ENCODE measurements at places on chromosomes 13 and 19.

DNA sequence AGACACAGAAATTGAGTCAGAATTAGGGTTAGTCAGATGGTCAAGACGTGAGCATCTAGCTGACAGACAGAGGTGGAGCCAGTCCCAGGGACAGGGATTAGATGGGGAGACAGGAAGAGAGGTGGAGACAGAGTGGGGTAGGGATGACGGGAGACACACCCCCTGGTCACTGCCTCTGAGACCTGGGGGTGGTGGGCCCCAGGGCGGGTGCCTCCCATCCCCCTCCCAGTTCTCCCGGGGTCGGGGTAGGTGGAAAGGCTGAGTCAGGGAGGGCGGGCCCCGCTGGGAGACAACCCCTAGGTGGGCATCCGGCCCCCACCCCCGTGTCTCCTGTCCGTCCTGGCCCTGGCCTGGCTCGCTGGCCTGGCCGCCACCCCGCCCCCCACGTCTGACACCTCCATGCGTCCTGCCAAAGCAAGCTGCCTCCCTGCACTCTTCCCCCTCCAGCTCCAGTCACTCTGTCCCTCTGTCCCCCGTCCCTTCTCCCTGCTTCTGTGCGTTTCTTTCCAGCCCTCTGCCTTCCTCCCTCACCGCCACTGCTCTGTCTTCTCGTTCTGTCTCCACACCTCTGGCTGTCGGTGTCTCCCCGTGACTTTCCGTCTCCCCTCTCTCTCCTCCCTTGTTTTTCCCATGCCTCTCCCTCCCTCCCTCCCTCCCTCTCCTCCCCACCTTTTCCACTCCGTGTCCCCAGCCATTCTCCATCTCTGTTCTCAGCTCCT, 15.1 kb downstream of the CCDC97 start:
- DNase-seq: no peak

GRCh38 chr13:41286370-41286769, 23.0 kb upstream of the MTRF1 start:
- DNase-seq: no peak

GRCh38 chr19:2198317-2198716, 34.6 kb downstream of the DOT1L start:
- DNase-seq: no peak

DNA sequence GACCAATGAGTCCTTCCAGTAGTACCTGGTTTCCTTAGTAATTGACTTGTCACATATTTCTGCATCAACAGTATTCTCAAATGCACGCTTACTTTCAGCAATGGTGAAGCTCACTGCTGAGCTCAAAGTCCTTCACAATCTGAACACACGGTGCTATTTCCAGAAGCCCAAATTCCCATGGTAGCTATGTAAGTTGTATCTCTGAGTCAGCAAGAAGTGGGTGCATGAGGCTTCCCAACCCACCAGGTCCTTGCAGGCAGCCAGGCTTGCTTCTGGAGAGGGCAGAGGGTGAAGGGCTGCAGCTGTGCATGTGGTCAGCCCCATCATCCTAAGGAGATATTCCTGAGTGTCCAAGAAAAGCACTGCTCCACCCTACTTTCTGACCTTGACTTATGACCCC, 25.7 kb downstream of the COL4A2 start:
- DNase-seq: no peak

GRCh38 chr13:97982286-97982685, 28.8 kb downstream of the IPO5 start:
- DNase-seq: no peak

- no peak for DNase-seq
These were observed 6.5 kb downstream of the TRAPPC5 start for GRCh38 chr19:7687177-7687576.

DNA sequence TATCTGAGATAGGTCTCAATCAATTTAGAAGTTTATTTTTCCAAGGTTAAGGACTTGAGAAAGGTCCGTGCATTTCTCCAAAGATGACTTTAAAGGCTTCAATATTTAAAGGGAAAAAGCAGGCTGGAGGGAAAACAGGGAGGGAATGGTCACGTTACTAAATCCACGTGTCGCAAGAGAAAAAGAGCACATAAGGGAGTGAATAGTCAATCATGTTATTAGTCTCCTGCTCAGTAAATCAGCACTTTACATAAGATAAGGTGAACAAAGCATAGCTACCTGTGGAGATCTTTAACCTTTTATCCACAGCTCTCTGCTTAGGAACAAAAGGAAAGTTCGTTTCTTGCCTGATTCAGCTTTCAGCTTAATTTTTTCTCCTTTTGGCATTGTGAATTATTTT, 31.3 kb upstream of the LSM14A start:
- DNase-seq: no peak

DNA sequence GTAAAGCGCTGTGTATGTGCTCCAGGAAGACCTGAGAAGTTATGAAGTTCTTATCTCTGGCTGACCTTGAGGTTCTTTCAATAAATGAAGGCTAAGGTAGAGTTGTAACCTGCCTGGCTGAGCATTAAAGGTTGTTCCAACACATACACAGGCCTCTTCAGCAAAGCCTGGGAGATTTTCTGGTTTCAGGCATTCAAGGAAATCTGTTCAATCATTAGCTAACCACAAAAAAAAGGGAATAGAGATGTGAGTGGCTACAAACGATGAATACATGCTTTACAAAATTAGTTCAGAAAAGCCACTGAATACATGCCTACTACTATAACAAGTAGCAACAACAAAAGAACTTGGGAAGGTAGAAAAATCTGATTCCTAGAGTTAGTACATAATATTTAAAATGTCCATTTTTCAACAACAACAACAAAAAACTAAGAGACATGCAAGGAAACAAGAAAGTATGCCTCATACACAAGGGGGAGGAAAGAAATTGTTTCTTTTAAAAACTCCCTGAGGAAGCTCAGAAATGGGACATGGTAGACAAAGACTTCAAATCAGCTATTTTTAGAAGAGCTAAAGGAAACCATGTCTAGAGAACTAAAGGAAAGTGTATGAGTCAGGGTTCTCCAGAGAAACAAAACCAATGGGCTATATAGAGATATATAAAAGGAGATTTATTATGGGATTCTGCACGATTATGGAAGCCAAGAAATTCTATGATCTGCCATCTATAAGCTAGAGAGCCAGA, 191.5 kb upstream of the IPO5 start:
- DNase-seq: no peak

GRCh38 chr13:48801255-48801654, 147.5 kb downstream of the CYSLTR2 start:
- DNase-seq: no peak

- no peak for DNase-seq
These were observed 27.3 kb downstream of the TMEM255B start for GRCh38 chr13:113786262-113786841.

DNA sequence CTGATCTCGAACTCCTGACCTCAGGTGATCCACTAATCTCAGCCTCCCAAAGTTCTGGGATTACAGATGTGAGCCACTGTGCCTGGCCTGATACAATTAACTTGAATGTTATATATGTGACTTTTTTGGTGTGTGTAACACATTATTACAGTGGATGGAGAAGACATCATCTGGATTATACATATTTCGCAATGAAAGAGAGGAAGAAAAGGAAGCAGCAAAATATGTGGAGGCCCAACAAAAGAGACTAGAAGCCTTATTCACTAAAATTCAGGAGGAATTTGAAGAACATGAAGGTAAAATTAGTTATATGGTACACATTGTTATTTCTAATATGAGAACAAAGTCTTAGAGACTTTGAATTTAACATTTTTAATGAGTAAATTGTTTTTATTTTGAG, 55.5 kb downstream of the BRCA2 start:
- DNase-seq: no peak

DNA sequence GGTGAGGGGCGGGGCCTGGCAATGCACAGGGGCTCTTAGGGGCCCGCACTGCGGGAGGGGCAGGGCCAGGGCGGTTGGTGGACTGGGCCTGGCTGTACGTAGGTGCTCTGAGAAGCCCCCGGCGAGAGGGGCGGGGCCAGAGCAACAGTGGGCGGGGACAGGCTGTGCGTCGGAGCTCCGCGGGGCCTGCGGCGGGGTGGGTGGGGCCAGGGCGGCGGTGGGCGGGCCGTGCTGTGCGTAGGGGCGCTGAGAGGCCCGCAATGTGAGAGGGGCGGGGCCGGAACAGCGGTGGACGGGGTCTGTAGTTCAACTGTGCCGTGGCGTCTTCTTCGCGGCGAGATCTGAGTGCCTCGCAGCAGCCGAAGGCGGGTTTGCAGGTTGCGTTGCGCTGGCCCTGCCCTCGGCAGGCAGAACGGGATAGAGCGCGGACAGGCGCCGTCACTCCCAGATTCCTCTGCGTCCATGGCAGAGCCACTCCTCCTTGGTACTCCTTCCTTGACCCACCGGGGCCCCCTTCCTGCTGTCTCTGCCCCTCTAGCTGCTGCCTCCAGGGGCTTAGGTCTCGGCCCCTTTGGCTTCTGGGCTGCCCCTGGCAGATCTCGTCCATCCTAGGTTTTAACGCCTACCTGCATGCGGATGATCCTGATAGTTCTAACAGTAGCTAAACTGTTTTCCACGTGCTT, 33.2 kb downstream of the CCNE1 start:
- peak; percentile 96 for DNase-seq

DNA sequence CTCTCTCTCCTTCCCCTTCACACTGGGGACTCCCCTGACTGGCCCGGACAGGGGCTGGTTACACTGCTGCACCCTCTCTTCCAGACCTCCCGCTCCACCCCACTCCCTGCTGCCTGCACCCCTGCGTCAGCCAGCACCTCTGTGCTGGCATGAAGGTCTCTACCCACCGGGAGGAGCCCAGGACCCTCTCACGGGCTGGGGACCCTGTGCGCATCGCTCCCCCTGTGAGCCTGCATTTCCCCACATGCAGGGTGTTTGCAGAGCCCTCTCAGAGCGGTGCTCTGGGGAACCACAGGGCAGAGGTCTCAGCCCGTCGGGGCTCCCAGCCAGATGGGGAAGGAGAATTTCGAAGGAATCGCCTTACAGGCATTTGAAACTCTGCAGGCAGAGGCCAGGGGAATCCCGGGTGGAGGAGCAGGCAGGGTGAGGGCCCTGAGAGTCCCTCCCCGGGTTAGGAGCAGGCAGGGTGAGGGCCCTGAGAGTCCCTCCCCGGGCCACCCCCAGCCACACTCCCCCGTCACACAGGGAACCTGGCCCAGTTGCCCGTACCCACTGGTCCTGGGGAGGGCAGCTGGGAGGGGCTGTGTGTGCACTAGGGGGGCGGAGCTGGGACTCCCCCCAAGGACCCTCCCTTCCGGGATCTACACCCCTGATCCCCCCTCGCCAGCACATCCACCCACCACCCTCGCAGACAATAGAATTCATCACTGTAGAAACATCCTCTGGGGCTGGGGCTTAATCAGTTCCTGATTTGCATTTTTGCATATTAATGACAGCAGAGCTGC, 16.3 kb upstream of the TCF3 start:
- DNase-seq: no peak

DNA sequence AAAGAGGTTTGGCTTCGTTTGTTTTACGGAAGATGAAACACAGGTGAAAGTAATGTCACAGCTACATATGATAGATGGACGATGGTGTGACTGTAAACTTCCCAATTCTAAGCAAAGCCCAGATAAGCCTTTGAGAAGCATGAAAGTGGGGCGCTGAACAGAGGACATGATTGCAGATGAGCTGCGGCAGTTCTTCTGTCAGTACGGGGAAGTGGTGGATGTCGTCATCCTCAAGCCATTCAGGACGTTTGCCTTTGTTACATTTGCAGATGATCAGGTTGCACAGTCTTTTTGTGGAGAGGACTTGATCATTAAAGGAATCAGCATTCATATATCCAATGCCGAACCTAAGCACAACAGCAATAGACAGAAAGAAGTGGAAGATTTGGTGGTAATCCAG, 111.5 kb upstream of the DIAPH3 start:
- DNase-seq: no peak

- no peak for DNase-seq
These were observed 25.3 kb upstream of the FBXO27 start for GRCh38 chr19:39057615-39058014.

- peak; percentile 73 for DNase-seq
These were observed 690 bp upstream of the B3GNT8 start for GRCh38 chr19:41427647-41428480.

- DNase-seq: no peak
These were observed 427 bp downstream of the RTBDN start for GRCh38 chr19:12833738-12834565.

DNA sequence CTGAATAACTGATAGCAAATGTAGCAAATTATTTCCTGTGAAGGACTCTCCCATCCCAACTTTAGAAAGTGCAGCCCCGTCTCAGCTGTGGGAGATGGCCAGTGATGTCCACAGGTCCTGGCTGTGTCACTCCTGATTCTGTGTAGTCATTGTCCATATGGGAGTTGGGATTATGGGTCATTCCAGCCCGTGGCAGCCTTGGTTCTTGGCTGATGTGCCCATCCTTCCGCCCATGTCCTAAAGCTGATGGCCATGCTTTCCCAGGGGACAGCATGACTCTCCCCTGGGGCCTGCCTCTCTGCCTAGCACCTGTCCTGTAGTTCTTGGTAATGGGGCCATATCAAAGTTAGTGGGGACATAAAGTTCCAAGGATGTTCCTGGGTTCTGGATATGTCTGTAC, 43.9 kb upstream of the C1QTNF9 start:
- no peak for DNase-seq

- no peak for DNase-seq
These were observed 2.4 kb downstream of the CTXN1 start for GRCh38 chr19:7923295-7924191.

DNA sequence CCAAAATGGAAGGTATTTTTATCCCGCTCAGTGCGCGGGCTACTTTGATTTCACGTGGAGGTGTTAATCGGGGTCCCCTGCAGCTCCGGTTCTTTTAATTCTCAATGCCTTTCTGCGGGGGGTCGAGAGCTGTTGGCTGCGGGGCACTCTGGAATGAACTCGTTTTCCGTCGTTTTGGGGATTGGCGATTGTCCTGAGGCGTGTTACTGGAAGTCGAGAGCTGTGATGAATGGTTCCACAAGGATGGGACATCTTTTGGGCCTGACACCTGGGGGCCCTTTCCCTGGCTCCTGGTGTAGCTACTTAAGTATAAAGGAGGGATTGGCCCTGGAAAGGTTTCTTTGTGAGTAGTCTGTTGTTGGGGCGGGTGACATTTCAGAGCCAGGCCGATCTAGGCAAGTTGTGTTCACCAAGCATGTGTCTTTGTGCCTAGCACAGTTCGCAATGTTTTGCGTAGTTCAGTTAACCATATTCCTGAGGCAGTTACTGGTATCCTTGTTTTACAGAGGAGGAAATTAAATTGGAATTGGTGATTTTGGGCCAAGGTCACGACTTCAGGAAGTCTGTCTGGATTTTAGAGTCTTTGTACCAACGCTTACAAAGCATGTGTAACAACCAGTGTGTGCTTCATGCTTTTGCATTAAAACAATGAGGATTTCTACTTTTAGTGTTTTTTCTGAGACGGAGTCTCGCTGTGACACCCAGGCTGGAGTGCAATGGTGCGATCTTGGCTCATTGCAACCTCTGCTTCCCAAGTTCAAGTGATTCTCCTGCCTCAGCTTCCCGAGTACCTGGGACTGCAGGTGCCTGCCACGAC, 846 bp downstream of the RPL13A start:
- no peak for DNase-seq

- DNase-seq: no peak
These were observed 10.6 kb downstream of the DCAF15 start for GRCh38 chr19:13962699-13963602.

DNA sequence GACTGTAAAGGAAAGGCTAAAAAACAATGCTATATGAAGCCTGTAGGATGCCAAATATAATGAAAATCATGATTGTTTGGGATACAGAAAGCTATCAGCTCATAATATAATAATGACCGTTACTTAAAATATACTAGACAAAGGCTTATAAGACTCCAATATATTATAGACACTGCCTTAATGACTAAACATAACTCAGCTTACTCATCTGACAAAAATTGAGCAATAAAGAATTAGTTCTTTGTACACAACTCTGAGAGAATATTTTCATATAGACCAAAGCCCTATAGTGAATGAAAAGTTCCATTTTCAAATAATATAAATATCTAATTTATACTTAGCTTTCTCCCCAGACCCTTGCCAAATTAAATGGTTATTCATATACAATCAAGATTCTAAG, 283.3 kb downstream of the DIAPH3 start:
- DNase-seq: no peak
